ENCODE measurements at places on chromosomes 13 and 19.
A peak's percentile ranks its signal among the peaks of the same experiment; 100 is the strongest.

- DNase-seq, result no peak
Measured at GRCh38 chr13:40595693-40596092, 70.7 kb downstream of the FOXO1 start.

GRCh38 chr19:40609561-40610395 is 8.6 kb downstream of the LTBP4 start:
- peak; percentile 78 for DNase-seq

- peak; percentile 57 for DNase-seq
Measured at GRCh38 chr19:35124098-35125060, 8.8 kb downstream of the FXYD3 start.

- no peak for DNase-seq
Measured at GRCh38 chr19:17676295-17676694, 11.9 kb downstream of the UNC13A start.

GRCh38 chr19:17104679-17105078 is 29.1 kb downstream of the MYO9B start:
- DNase-seq, result no peak

Data from activated naive CD4-positive, alpha-beta T cell (primary cell).